Activated CD4-positive, alpha-beta T cell treated with anti-CD3 and anti-CD28 coated beads, Interleukin-2, amount 10 ng/mL, durations not matched to agents 24 days and 14 days (primary cell): ENCODE measurements at places on chromosomes 4 and X.

- no peak for DNase-seq
These were observed 405.2 kb downstream of the PPARGC1A start for GRCh38 chr4:23484689-23485088.

GRCh38 chr4:10577508-10578426 is 106.8 kb downstream of the CLNK start:
- DNase-seq: no peak

GRCh38 chr4:111798840-111799239 is 346.4 kb upstream of the FAM241A start:
- DNase-seq: no peak

DNA sequence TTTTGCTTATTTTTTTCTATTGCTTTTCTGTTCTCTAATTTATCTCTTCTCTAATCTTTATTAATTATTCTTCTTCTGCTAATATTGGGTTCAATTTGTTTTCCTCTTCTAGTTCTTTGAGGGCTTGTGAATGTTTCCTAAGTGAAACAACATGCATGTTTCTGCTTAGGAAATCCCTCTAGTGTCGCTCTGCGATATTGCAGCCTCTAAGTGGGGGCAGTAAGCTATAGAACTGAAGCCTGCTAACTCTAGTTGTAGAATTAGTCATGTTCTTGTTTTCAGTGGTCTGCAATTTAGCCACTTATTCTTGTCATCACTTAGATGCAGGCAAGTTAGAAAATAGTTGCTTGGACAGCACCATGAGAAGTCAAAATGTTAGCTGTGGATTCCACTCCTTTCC is 222.6 kb downstream of the SPIN4 start:
- DNase-seq: peak; percentile 44

GRCh38 chrX:100404851-100405250 is 5.2 kb downstream of the PCDH19 start:
- no peak for DNase-seq

GRCh38 chrX:110175696-110176095 is 142.2 kb downstream of the AMMECR1 start:
- no peak for DNase-seq

- DNase-seq: no peak
These were observed 20.8 kb downstream of the CLCN4 start for GRCh38 chrX:10177601-10178000.
